ENCODE measurements at places on chromosomes 6 and 20. TPM values are rescaled to one million over a fixed set of nuclear protein-coding genes. Genes with fewer than 3 reads are reported as not detected.

GJA1 gene
- 184 TPM for polyA plus RNA-seq

GHRH gene
- polyA plus RNA-seq = not detected

SIRPD gene
- not detected for polyA plus RNA-seq

- H3K36me3 ChIP-seq = no peaks in the 10 kb centered on the region
- no peak overlapping the region for H3K4me3 ChIP-seq
- H3K27me3 ChIP-seq = no peaks in the 10 kb centered on the region
- H3K27ac ChIP-seq = no peak overlapping the region
These were observed 155.0 kb upstream of the SUPT3H start for GRCh38 chr6:45532721-45533210.

GRCh38 chr6:124443541-124443940 lies 518.7 kb upstream of the RNF217 start:
- H3K27ac ChIP-seq = no peak overlapping the region
- H3K4me1 ChIP-seq = no peaks in the 10 kb centered on the region
- H3K4me3 ChIP-seq = no peak overlapping the region
- no peak for DNase-seq
- H3K36me3 ChIP-seq = no peaks in the 10 kb centered on the region

DNA sequence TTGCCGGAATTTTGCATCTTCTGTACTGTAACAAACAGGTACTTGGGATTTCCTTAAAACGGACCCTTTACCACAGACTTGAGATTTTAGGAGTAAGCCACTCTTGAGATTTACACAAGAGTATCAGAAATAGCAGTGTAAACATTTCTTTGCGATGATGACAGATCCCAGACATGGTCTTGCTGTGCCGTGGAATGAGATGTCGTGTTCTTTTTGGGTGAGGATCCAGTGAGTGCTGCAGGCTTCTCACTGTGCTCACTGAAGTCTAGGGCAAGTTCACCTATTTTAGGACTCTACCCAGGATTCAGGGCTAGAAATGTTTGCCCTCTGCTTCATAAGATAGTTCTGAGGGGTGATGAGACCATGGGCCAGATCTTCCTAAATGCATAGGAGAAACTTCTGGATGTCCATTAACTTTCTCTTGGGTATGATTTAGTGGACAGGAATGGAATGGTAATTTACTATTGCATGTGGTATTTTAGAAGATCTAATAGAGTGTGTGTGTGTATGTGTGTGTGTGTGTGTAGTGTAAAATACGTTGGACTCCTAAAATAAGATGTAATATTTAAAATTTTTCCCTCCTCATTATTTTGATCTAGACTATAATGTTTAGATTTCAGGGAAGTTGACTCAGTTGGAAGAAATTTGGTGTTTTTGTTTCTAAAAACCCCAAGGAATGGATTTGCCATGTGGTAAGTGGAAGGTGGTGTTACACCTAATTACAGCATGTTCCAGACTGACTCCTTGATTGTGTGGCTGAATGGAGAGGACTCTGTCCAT lies 8.5 kb downstream of the LRRC1 start:
- no peak overlapping the region for H3K4me3 ChIP-seq
- no peaks in the 10 kb centered on the region for H3K36me3 ChIP-seq
- DNase-seq = no peak

DNA sequence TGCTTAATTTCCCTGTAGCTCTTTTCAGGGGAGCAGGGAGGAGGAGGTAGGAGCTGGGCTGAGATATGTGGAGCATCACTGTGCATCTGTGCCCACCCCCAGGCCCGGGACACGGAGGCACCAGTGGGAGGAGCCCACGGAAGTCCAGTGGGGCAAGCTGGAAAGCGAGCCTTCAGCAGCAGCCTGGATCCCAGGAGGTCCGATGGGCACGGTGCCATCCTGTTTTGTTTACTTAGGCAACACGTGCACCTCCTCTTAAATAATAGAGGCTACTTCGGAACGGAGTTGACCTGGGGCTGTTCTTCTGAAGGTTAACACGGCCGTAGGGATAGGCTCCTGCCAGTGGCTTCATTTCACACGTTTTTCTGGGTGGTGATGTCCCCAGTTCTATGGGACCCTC lies 51.6 kb downstream of the CDH4 start:
- H3K4me1 ChIP-seq = no peaks in the 10 kb centered on the region
- no peak overlapping the region for H3K27ac ChIP-seq
- H3K4me3 ChIP-seq = no peak overlapping the region
- H3K36me3 ChIP-seq = no peaks in the 10 kb centered on the region
- no peak for DNase-seq

DNA sequence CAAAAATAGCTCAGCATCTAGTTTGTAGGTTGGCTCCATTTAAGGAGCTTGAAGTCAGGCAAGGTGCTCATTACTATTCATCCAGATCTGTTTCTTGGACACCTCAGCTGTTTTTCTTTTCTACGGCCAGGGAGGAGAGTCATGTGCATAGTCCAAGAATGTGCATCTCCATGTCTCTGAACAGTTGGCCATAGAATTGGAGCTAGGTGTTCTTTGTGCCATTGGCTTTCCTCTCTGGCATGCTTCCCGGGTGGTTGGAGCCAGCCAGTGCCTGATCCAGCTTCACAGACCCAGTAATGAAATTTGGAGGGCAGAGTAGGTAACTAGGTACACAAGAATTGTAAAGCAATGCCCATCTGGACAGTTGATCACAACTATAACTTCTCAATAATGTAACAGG lies 21.6 kb downstream of the EYA4 start:
- no peak overlapping the region for H3K27ac ChIP-seq
- H3K27me3 ChIP-seq = no peaks in the 10 kb centered on the region
- H3K4me1 ChIP-seq = no peaks in the 10 kb centered on the region
- no peaks in the 10 kb centered on the region for H3K36me3 ChIP-seq

DNA sequence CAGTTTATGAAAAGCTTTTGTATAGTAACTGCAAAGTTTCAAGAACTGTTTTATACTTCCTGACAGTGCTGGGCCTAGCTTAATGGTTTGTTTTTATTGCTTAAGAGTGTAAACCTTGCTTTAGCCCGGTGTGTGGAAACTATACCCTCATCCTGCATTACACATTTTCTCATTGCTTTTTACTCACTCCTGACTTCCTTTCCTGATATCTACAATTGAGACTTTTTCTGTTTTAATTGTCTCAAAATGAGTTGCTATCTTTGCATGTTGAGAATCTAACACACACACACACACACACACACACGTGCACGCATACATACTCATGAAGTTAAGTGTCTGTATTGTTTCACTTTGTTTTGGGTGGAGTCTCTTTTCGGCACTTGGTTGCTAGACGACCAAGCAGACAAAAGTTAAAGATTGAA lies 16.7 kb downstream of the BMP2 start:
- H3K36me3 ChIP-seq = no peaks in the 10 kb centered on the region
- H3K27me3 ChIP-seq = no peaks in the 10 kb centered on the region
- H3K4me3 ChIP-seq = no peak overlapping the region
- DNase-seq = no peak
- H3K27ac ChIP-seq = no peak overlapping the region
